WTC11 (cell line): ENCODE measurements at places on chromosomes 5 and 9. TPM values are rescaled to one million over a fixed set of nuclear protein-coding genes. Genes with fewer than 3 reads are reported as not detected.

- no peak for DNase-seq
These were observed 37.5 kb upstream of the CPEB4 start for GRCh38 chr5:173850659-173851058.

GRCh38 chr5:57831932-57832331, 349.3 kb upstream of the ACTBL2 start:
- no peak for DNase-seq

DNA sequence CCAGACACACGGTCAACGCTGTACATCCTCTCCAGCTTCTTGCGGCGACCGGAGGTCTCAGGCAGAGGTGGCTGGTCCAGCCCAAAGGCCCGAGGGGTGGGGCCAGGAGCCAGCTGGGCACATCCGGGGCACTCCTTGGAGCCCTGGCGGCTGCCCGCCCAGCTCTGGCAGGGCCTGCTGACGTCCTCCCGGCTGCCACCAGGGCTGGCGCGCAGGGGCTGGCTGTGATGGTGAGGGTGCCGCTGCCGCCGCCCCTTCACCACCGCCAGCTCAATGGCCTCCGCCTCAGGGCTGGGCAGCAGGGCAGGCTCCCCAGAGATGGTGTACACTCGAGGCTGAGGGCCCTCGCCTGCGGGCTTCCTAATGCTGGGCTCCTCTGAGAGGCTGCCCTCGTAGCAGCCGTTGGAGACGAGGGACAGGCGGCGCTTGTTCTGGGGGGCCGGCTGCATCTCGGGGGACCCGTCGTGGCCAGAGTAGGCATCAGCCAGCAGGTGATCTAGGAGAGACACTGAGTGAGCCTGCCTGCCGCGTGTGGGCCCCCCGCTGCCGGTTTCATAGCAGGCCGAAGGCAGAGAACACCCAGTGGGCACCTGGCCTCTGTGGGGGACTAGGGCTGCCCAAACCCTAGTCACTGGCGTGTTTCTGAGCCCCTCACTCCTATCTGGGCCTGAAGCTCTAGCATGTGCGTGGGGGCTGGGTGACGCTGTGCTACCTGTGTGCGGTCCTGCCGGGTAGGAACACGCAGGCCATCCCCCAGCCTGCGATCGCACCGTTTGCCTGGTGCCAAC, 1.5 kb downstream of the NSMF start:
- DNase-seq = no peak

DNAH5 gene
- 0.30 to 0.41 TPM (median 0.35 TPM) in 3 replicates for total RNA-seq

SH3TC2 gene
- 0.18 to 0.78 TPM (median 0.61 TPM) in 3 replicates for total RNA-seq
